ENCODE measurements at places on chromosomes 4 and X. TPM values are rescaled to one million over a fixed set of nuclear protein-coding genes. Genes with fewer than 3 reads are reported as not detected.

DNA sequence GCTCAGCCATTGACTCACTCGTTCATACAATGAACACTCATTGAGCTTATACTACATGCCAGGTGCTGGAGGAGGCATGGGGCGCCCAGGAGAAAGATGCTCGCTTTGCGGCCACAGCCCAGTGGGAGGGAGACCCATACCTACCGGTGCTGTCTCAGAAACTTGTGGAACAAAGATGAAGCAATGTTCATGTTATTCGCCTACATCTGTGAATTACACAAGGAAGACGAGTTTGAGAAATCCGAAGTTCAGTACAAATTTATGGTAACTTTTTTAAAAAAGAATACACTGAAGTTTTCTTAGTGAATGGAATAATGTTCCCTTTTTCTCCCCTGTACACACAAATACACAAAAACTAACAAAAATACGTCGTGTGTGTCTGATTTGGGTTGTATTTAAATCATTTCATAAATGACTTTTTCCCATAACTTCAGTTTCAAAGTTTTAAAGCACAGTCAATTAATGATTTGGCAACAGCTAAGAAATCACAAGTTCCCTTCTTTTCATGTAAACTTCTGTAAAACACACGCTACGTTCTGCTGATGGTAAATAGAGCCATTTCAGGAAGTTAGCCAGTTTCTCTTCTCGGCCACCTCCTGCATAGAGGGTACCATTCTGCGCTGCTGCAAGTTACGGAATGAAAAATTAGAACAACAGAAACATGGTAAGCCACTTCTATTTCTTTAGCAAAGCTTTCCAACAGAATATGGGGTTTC lies at the start of gene TLR8:
TSS of gene TLR8 (plus strand) at position 575 of the 716 bp plus-strand sequence. CDS start at position 662, 87 bp downstream.
- peaks cover 10% of the 10 kb centered on the region for H3K4me1 ChIP-seq
- H3K27ac ChIP-seq, result no peak within 1 kb of the TSS

- no peaks in the 10 kb centered on the region for H3K4me1 ChIP-seq
- no peaks in the 10 kb centered on the region for H3K36me3 ChIP-seq
- H3K4me3 ChIP-seq, result no peak overlapping the region
- H3K27me3 ChIP-seq, result no peaks in the 10 kb centered on the region
Observed at GRCh38 chr4:141560056-141560455, 76.3 kb upstream of the IL15 start.

DNA sequence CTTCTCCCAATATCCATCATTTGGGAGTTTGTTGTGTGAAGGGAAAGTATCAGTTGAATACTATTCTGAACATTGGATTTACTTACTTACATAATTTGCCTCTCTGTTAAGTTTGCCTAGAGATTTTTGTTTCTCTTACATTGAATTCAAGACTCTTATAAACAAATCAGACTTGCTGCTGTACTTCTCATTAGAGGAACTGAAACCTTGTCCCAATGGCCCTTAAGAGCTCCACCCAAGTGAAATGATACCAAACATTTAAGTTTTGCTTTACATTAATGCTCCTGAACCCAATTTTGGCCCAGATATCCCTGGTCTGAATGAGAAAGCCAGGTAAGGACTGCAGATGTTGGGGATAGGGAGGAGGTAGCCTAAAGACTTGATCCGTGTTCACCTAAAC lies 32.0 kb downstream of the HAND2 start:
- H3K4me1 ChIP-seq, result peaks cover 22% of the 10 kb centered on the region
- H3K4me3 ChIP-seq, result no peak overlapping the region
- H3K27me3 ChIP-seq, result peaks cover 57% of the 10 kb centered on the region
- no peak overlapping the region for H3K27ac ChIP-seq
- no peak for DNase-seq

SLIT2 gene
- total RNA-seq, result not detected

CENPI gene
- total RNA-seq, result 19.3 TPM

JCHAIN gene
- total RNA-seq, result 0.49 TPM

ZMYM3 gene
- 26.9 TPM for total RNA-seq

MAGEC1 gene
- not detected for total RNA-seq

All from activated T-cell treated with anti-CD3 and anti-CD28 coated beads, Interleukin-2, amount 50 U/mL, for 72 hours (primary cell).